ENCODE measurements at places on chromosomes 7 and 10.

DNA sequence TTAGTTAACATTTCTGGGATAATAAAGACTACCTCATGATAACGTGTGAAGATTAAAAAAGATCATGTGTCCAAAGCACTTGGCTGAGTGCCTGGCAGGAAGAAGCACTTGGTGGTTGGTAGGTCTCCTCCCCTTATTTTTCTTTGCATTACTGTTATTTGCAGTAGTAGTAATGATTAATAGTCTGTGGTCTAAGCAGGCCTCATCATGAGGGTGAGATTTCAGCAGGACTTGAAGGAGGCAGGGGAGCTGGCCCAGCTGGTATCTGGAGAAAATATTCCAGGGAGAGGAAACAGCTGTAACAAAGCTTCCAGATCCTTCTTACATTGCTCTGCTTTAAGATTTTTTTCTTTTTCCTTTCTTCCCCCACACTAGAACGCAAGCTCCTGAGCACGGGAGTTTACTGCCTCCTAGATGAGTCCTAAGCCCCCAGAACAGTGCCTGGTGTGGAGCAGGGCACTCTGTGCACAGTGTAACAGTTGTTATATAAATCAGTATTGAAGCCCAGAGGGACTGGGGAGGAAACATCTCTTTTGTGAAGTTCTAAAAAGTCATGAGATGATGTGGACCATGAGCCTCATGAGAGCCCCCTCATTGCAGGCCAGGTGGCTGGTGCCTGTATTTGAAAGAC, 31.1 kb upstream of the RHEB start:
- no peak overlapping the region for H3K4me3 ChIP-seq
- DNase-seq = peak; percentile 59
- no peak overlapping the region for H3K27ac ChIP-seq
- H3K36me3 ChIP-seq = no peaks in the 10 kb centered on the region

DNA sequence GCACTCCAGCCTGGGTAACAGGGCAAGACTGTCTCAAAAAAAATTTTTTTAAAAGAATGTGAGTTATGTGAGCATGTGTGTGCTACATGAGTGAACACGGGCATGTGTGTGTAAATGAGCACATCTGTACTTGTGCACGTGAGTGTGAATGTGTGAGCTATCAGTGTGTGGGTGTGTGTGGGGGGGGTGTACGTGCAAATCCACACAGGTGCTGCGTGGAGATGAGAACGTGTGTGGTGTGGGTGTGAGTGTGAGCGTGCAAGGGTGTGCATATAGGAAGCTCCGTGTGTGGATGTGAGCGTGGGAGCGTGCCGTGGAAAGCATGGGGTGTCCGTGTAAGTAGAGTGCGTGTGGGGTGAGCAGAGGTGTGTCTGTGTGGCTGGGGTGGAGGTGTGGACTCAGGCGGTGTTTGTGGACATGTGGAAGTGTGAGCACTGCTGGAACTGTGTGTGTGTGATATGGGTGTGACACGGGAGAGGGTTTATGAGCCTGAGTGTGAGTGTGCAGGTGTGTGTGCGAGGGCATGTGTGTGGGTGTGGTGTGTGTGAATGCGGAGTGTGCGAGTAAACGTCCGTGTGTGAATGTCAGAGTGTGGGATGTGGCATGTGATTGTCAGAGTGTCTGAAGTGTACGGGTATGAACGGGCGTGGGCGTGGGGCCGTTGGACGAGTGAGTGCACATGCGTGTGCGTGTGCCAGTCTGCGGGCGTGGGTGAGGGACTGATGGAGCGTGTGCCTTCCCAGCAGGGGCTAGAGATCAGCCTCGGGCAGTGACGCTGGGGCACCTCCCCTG, 45.9 kb upstream of the TNRC18 start:
- DNase-seq = no peak
- H3K36me3 ChIP-seq = no peaks in the 10 kb centered on the region
- H3K27me3 ChIP-seq = no peaks in the 10 kb centered on the region

DNA sequence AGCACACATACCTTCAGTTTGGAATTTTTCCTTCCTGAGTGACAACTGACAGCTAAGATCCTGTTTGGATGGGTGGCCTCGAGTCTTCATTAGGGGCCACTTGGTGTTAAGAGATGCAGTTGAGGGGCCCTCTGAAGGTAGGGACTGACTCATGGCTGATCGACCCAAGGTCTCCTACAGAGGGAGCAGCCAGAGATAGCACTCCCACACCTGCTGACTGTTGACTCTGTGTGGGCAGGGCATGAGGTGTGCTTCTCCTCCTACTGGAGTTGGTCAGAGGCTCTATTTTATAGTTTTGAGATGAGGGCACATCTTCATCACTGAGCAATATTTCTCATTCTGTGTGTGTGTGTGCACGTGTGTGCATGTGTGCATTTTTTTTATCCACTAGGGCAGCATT, 378.8 kb upstream of the PODXL start:
- H3K27ac ChIP-seq = no peak overlapping the region
- H3K27me3 ChIP-seq = peaks cover 17% of the 10 kb centered on the region
- peaks cover 11% of the 10 kb centered on the region for H3K4me1 ChIP-seq
- no peak overlapping the region for H3K4me3 ChIP-seq
- H3K36me3 ChIP-seq = no peaks in the 10 kb centered on the region
- DNase-seq = no peak

- H3K27me3 ChIP-seq = no peaks in the 10 kb centered on the region
- DNase-seq = peak; percentile 74
- peaks cover 19% of the 10 kb centered on the region for H3K4me1 ChIP-seq
- H3K36me3 ChIP-seq = no peaks in the 10 kb centered on the region
- H3K4me3 ChIP-seq = no peak overlapping the region
Observed at GRCh38 chr10:31147210-31147608, 115.5 kb upstream of the ZNF438 start.

GRCh38 chr10:132571650-132572544, 34.3 kb downstream of the INPP5A start:
- peak overlapping the region; percentile 92 for H3K27ac ChIP-seq
- DNase-seq = peak; percentile 94
- H3K4me1 ChIP-seq = peaks cover 49% of the 10 kb centered on the region

DNA sequence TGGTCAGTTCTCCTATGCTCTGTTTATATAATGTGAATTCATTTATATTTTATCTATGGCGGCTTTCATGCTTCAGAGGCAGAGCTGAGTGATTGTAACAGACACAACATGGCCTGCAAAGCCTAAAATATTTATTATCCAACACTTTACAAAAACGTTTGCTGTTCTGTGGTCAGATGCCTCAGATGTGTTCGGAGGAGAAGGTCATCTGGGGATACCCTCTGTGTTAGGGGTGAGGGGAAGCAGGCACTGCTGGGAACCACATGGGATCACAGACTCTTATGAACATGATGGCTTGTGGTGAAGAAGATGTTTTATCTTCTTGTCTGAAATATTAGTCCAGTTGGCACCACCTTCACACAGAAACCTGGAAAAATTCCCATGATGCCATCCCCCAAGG, 203.4 kb downstream of the PHTF2 start:
- no peak for DNase-seq
- no peaks in the 10 kb centered on the region for H3K4me1 ChIP-seq
- H3K36me3 ChIP-seq = no peaks in the 10 kb centered on the region
- H3K27me3 ChIP-seq = no peaks in the 10 kb centered on the region
- H3K27ac ChIP-seq = no peak overlapping the region
- no peak overlapping the region for H3K4me3 ChIP-seq

DNA sequence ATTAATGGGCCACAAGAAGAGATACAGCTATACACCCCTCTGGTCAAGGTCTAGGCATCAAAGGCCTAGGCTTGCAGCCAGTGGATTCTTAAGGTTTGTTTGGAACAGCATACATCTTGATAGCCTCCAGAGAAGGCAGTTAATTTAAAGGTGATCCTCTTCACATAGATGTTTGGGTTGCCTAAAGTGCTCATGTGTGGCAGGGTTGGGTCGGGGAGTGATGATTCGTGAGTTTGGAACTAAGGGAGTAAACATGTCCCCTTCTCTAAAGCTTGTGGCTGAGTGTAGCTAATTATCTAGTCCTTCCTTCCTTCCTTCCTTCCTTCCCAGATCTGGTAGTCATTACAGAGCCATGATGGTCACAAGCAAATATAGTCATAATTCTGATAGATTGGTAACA, 12.4 kb downstream of the PCLO start:
- H3K4me1 ChIP-seq = peaks cover 30% of the 10 kb centered on the region
- H3K4me3 ChIP-seq = no peak overlapping the region
- peak overlapping the region; percentile 28 for H3K27ac ChIP-seq
- no peaks in the 10 kb centered on the region for H3K27me3 ChIP-seq

DNA sequence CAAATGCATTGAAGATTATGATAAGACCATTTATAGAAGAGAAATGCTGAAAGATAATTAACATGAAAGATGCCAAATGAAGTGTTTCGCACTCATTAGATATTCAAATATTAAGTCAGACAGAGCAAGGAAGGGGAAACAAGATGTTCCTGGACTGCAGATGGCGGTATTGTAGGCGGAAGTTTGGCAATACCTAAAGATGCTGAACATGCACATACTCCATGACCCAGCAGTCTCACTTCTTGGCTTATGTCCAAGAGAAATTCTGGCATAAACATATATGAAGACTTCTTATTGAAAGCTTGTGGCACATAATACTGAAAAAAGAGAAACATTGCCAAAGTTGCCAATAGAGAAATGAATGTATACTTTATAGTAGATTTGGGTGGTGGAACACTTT, 325.4 kb upstream of the SEMA3C start:
- H3K4me3 ChIP-seq = no peak overlapping the region
- H3K36me3 ChIP-seq = no peaks in the 10 kb centered on the region
- peaks cover 12% of the 10 kb centered on the region for H3K4me1 ChIP-seq
- no peaks in the 10 kb centered on the region for H3K27me3 ChIP-seq
- no peak overlapping the region for H3K27ac ChIP-seq
- DNase-seq = peak; percentile 16

- no peaks in the 10 kb centered on the region for H3K27me3 ChIP-seq
- H3K4me3 ChIP-seq = no peak overlapping the region
- no peaks in the 10 kb centered on the region for H3K36me3 ChIP-seq
- no peaks in the 10 kb centered on the region for H3K4me1 ChIP-seq
- H3K27ac ChIP-seq = no peak overlapping the region
Observed at GRCh38 chr10:93947524-93947923, 46.2 kb upstream of the PLCE1 start.

DNA sequence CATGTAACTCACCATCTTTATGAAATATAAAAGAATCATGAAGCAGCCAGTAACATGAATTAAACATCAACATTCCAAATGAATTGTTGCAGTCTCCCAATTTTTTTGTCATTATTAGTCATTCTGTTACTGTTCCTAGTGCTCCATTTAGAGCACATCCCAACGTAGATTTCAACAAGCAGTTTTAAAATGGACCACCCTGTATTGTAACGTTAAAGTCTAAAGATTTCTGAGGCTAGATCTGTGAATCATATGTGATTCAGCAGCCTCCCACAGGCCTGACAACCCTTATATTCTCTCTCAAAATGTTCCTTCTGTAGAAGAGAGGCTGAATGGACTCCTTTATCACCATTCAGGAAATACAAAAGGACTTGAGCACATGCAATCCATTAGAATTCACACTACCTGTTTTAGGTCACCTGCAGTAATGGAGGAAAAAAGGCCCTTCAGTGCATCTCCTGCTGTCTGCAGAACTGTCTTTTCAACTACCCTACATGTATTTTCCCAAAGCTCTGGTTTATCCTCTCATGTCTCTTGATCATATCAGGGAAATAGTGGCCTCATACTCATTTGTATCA, 81.4 kb downstream of the CACNA2D1 start:
- H3K27me3 ChIP-seq = peaks cover 18% of the 10 kb centered on the region
- DNase-seq = no peak
- H3K4me3 ChIP-seq = no peak overlapping the region
- H3K36me3 ChIP-seq = no peaks in the 10 kb centered on the region

DNA sequence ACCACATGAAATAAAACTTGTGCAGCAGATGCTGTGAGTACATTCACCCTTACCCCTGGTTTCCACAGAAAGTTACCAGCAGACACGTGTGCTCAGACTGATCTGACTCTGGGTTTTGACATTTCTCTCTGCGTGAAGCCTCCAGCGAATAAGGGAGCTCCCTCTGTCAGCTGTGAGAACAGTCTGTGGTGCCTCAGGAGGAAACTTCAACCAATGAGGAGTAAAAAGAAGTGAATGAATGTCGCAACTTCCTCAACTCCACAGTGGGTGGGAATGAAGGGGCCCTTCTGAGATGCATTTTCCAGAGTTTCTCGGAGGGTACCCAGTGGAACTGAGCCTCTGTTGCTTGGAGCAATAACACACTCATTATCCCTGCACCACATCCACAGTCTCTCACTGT, 743.4 kb downstream of the TNS3 start:
- H3K4me3 ChIP-seq = no peak overlapping the region
- no peaks in the 10 kb centered on the region for H3K4me1 ChIP-seq
- no peak overlapping the region for H3K27ac ChIP-seq

- no peak overlapping the region for H3K4me3 ChIP-seq
- no peaks in the 10 kb centered on the region for H3K4me1 ChIP-seq
- H3K27ac ChIP-seq = no peak overlapping the region
- peaks cover 93% of the 10 kb centered on the region for H3K27me3 ChIP-seq
Observed at GRCh38 chr7:130741331-130741995, 7.5 kb upstream of the KLF14 start.

- no peaks in the 10 kb centered on the region for H3K4me1 ChIP-seq
- peak; percentile 56 for DNase-seq
- no peaks in the 10 kb centered on the region for H3K27me3 ChIP-seq
- H3K4me3 ChIP-seq = peak within 1 kb of the TSS; percentile 76
Observed at GRCh38 chr7:11831736-11832495, at the start of gene THSD7A. Gene THSD7A, minus strand, starts transcription at chr7:11832198. Its CDS starts 252 bp downstream, at chr7:11831946.

DNA sequence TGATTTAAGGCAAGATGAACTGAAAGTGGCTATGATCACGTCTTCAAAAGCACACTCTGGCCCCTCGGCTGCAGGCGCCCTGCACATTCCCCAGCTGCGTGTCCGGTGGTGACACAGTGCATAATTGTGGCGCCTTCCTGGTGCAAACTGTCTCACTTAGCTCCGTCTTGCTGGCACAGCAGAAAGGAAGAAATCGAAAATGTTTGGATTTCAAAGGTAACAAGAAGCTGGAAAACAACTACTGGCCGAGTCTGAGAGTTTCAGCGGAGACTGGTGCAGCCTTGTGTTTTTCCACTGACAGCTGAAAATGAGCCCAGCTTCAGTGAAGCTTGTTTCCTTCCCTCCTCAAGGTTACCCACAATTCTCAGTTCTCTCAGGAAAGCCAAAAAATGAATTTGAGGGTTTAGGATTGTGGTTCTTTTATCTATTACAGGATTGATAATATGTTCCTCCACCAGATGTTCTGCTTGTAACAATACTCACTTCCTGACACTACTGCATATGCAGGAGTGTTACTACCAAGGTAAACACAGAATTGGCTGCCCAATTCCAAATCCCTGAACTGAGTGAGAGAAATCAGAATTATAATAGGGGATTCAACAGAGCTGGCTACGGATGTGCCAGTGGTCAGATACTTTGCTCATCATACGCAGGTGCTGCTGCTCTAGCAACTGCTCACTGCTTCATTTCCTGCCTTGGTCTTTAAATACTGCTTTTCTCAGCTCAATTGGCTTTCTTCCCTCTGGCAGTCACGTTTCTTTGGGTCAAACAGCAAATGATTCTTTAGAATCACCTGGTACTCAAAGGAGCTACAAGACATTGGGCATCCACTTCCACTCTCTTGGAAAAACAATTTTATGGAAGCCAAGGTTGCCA, 63.7 kb downstream of the TRUB1 start:
- no peaks in the 10 kb centered on the region for H3K36me3 ChIP-seq
- no peaks in the 10 kb centered on the region for H3K27me3 ChIP-seq
- H3K27ac ChIP-seq = no peak overlapping the region
- DNase-seq = no peak
- no peaks in the 10 kb centered on the region for H3K4me1 ChIP-seq
- H3K4me3 ChIP-seq = no peak overlapping the region

GRCh38 chr10:101397140-101397539, 43.2 kb downstream of the BTRC start:
- H3K4me1 ChIP-seq = 0 out of 2 replicates have a peak, but pooled peaks cover 3% of the 10 kb centered on the region
- no peaks in the 10 kb centered on the region for H3K36me3 ChIP-seq
- DNase-seq = no peak
- no peak overlapping the region for H3K4me3 ChIP-seq
- no peak overlapping the region for H3K27ac ChIP-seq
- H3K27me3 ChIP-seq = no peaks in the 10 kb centered on the region
